Stimulated activated CD8-positive, alpha-beta memory T cell treated with anti-CD3 and anti-CD28 coated beads, Interleukin-15, amount 100 ng/mL, for 24 hours (primary cell): ENCODE measurements at places on chromosomes 2 and 18.

GRCh38 chr2:156405586-156405985 lies 30.6 kb upstream of the GPD2 start:
- DNase-seq = no peak

DNA sequence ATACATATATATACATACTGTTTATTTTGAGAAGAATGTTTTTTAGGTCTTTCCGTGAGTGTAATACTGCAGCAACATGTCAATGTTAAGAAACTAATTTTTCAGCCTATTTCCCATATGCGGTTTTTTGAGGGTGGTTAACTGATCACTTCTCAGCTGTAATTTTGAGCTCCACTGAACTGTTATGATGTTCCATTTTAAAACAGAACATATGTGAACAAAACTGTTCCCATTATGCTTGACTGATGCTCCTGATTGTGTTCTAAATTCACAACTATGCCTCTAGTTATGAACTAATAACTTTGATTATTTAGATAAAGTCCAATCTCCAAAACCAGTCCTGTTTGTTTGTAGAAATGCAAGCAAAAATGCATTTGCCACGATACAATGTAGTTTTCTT lies 511.2 kb upstream of the FSIP2 start:
- DNase-seq = no peak

- DNase-seq = no peak
These were observed 11.9 kb upstream of the TMEM182 start for GRCh38 chr2:102749938-102750337.

DNA sequence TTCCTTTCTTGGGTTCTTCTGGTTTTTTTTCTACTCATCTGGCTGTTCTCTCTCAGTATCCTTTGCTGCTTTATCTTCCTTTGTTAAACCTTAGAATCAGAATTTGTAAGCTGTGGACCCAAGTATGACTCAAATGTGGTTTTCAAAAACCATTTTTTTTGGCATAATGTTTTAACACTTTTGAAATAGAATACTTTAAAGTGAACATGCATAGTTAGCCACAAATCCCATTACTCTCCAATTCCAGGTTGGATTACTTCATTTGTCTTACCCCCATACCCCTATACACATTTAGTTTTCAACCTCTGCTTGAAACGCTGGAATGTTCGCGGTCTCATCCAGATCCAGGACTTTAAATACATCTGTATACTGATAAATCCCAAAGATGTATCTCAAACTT lies 29.1 kb downstream of the ALMS1 start:
- DNase-seq = no peak

DNA sequence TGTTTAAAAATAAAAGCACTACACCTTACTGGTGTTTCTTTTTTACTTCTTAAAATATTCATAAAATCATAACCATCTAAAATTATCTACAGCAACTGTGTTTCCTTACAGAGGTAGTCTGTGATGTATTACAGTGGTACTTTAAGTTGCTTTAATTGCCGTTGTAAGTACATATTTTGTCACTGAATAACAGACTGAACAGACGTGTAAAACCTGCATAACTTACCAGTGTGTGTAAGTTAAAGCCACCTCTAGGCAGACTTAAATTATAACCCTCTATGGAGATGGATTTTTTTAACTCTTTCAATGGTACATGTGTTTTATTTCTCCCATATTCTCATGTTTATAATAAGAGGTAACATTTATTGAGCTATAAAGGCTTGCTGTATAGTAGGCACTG lies 166.8 kb downstream of the NR4A2 start:
- no peak for DNase-seq

DNA sequence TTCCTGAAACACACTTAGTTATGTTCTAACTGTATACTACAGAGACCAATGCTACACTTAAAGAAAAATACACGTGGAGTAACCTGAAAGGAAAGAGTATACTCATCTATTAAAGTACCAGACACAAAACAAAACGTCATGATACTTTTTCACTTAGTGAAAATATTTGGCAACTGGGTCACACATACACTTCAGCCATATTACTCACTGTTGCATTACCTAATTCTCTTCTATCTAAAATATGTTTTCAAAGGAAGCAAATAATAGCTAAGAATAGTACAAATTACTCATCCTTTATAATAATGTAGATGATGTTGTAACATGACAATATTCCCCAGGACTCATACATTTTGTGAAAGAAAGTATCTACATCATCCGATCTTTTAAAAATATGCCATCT lies 76.5 kb upstream of the EPB41L3 start:
- no peak for DNase-seq

DNA sequence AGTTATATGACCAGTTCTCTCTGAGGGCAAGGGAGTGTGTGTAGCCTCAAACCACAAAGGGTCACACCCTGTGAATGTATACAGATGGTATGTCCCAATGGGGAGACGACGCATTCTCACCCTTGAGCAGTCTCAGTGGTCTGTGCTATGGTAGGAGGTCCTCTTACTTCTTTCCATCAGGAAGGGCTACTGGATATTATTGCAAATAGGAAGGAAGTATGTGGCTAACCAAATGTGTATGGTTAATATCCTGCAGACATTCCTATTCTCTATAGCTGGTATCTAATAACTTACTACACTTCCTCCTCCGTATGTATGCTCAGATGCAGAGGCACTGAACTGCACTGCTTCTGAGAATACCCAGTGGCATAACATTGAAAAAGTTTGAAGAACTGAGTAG lies 306.7 kb upstream of the CCDC68 start:
- DNase-seq = no peak

DNA sequence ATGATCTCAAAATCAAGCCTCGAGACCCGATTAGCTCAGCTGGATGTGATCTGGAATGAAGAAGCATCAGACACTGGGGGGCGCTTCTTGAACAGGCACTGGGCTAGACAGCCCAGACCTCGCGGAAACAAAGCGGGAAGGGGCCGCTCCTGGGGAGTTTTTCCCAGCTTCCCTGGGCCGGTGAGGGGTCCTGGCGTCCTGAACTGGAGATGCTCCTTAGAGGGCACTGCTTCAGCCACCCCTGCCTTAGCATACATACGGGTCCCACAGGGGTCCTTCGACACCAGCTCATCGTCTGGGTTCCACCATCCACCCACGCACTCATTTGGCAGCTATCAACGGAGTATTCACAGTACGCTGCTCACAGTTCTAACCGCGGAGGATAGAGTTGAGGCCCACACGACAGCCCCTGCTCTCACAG lies 146.7 kb downstream of the TSN start:
- no peak for DNase-seq

GRCh38 chr2:7954234-7954633 lies 727.6 kb upstream of the ID2 start:
- no peak for DNase-seq

- DNase-seq = no peak
These were observed 97.1 kb downstream of the PRPF40A start for GRCh38 chr2:152620208-152620607.
